ENCODE measurements at places on chromosomes 2 and 18.

DNA sequence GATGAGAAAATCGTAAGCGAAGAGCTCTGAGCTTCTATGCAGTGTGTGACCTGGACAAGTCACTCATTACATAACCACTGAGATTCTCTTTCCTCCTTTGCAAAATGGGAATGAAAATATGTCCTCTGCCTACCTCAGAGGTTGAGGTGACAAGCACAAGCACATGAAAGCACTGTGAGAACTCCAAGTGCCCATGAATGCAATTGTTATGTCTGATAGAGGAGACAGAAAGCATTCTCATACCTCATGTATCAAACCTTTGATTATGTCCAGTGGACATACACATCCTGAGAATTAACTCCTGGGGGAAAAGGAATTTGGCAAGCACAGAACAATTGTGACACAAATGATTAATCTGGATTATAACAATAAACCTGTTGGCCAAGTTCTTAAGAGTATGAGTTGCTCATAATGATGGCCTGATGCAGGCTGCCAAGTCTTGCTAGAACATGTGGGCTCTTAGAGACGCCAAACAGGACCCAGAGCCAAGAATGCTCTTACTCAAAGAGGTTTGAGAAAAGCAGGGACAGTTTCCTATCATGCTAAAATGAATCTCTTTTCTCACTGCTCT lies 8.5 kb upstream of the RMDN2 start:
- DNase-seq: peak; percentile 41

GRCh38 chr2:235940330-235940729 lies 227.9 kb downstream of the GBX2 start:
- DNase-seq: no peak

DNA sequence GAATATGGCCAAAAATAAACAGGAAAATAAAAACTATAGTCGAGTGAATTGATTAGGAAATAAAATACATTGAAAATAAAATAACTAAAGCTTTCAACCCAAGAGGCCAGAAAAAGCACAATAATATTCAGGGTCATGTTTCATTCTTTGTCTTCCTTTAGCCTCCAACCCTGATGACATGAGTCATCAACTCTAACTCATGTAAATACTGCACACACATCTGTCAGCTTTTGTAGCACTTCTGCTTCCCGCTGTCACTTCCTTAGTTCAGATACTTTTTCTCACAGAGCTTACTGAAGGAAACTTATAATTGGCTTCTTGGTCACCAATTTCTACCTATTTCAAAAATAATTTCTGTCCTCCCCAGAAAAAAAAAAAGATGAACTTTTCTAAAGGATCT lies 112.8 kb downstream of the UPP2 start:
- peak; percentile 19 for DNase-seq

DNA sequence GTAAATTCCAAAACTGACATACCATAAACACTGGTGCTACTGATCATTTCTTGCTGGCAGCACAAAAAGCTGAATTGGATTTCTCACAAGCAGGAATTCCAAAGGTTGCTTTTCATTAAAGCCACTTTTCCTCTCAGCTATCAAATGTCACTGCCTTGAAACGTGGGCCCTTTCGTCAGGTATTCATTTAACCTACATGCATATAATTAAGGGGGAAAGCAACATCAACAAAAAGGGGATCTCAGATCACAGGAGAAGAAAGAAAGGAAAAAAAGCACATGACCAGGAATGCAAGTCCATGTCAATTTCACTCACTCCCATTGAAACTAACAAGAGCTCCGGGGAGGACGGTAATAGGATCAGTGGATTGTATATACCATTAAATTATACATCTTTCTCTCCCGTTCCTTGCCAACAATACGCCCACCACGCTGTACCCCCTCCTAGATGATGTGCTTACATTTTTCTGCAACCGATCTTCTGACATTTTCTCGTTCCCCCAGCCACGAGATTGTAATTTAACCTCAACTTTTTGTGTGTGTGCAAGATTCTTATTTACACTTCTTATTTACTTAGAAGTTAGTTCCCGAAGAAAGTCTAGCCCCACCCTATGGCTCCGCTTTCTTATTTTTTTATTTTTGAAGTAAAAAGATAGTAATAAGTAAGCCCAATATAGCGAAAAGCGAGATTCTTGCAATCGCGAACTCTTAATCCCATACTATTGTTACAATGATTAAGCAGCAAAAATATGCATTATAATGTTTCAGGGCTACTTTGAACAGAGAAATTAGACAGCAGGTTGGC lies 725 bp downstream of the FIGN start:
- DNase-seq: no peak

DNA sequence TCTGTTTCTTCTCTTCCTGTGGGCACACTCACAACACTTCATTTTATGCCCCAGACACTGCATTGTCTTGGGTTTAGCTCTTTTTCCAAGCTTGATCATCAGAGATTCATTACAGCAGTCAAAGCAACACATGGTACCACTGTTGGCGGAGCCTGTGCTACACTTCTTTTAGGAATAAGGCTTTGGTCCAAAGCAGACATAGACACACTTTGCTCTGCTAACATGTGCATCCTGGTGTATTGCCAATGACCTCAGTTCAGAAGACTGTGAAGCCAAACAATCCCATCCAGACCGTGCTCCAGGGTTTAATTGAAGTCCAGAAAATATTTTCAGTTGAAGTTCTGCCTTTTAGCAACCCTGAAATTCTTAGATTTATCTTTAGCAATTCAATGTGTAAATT lies 354.6 kb upstream of the RAB12 start:
- no peak for DNase-seq

DNA sequence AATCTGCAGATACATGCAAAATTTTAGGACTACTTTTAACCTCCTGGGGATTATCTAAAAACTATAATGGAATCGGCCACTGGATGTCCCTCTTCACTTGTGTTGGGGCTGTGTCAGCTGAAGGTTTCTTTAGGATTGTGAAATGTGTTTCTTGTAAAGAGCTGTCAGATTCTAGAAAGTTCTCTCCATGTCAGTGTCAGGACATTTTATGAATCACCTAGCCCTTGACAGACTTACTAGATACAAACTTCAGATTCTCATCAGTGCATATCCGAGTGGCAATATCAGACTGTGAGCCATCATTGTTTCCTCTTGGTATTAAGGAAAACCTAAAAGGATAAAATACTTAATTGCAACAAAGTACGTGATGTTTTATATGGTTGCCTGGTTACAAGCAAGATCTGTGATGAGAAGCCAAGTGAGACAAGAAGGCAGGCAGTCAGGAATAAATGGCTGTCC lies 107.3 kb downstream of the CPS1 start:
- no peak for DNase-seq

- no peak for DNase-seq
Observed at GRCh38 chr2:219718066-219718465, 90.6 kb downstream of the SLC4A3 start.

GRCh38 chr2:193583638-193584400 lies 1389.1 kb upstream of the TMEFF2 start:
- DNase-seq: no peak

- DNase-seq: no peak
Observed at GRCh38 chr2:101883860-101884259, 107.9 kb upstream of the IL1R2 start.

Data from tibial nerve (tissue), 4 donors.